ENCODE measurements at places on chromosomes 3 and 15.

DNA sequence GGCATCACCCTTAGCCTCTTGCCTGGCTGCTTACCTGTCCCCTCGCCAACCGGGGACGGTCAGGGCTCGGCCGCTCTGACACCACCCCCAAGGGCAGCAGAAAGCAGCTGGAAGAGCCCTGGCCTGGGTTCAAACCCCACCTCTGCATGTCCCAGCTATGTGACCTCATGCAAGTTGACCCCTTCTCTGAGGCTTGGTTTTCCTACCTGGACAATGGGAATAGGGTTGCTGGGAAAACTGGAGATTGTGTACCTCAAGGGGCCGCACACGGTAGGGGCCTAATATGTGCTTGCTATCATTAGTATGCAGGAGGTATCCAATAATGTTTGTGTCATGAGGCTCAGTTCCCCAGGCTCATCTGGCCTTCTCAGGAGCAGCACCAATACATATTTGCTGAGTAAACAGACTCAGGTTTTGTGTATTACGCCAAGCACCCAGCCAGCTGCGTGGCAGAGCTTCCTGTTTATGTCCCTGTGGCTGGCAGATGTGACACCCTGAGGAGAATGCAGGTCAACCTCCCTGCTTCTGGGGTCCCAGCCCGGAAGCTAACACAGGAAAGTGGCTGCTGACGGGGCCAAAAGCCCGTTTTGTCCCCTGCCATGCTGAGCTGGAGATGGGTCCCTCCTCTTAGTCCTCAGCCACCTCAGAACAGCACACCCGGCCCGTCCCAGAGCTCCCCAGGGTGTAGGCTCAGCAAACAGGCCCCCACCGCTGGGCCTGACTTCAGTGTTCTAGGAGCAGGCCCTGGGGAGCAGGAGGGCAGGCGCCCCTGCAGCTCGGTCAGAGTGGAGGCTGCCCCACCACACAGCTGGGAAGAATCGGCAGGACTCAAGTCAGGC, 29.7 kb downstream of the PLXND1 start:
- DNase-seq = peak; percentile 60

- no peak for DNase-seq
These were observed 92.2 kb downstream of the KLHL25 start for GRCh38 chr15:85702321-85703101.

DNA sequence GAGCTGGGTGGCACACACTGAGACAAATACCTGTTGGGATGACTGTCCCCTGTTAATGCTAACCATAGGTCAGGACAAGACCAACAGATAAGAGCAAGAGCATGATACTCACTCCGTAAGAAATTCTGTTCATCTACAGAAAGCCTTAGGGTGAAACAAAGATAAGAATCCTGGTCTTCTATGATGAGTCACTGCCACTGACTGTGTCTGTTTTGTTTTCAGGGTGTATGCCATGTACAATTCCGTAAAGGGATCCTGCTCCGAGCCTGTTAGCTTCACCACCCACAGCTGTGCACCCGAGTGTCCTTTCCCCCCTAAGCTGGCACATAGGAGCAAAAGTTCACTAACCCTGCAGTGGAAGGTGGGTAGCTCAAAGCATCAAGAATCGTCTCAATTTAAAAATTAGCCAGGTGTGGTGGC, 141.1 kb downstream of the GHSR start:
- no peak for DNase-seq

DNA sequence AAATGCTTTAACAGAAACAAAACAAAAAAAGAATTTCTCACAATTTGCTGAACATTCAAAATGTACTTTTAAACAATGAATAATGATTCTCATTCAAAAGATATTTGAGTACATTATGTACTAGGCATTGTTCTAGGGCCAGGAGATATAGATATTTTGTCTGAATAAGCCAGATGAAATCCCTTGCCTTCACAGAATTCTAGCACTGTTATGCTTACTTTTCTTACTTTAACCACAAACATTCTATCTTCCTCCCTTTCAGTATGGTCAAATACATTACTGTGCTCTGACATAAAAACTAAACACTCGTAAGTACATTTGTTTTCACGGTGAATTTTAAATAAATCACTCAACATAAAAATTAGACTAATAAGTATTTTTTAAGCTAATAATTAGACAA, 116.7 kb downstream of the ADAM10 start:
- no peak for DNase-seq

GRCh38 chr15:47757331-47757730, 40.0 kb downstream of the SEMA6D start:
- DNase-seq = no peak
